Bronchus fibroblast of lung (primary cell): ENCODE measurements at places on chromosomes 5 and 9. TPM values are rescaled to one million over a fixed set of nuclear protein-coding genes. Genes with fewer than 3 reads are reported as not detected.

Gene LURAP1L
- total RNA-seq: 12.8 and 14.6 TPM in 2 replicates

Gene SLC23A1
- not detected in 2 replicates for total RNA-seq

Gene CA9
- 0.74 and 0.84 TPM in 2 replicates for total RNA-seq

Gene OR1Q1
- not detected in 2 replicates for total RNA-seq

Gene RAI14
- 60.7 and 62.4 TPM in 2 replicates for total RNA-seq
